ENCODE measurements at places on chromosomes 2 and 18. TPM values are rescaled to one million over a fixed set of nuclear protein-coding genes. Genes with fewer than 3 reads are reported as not detected.

The C2orf92 gene
- total RNA-seq: 1.8 TPM

The CHST10 gene
- 11.6 TPM for total RNA-seq

The NT5DC4 gene
- total RNA-seq: not detected

The RSAD2 gene
- 2.4 TPM for total RNA-seq

The CCL20 gene
- not detected for total RNA-seq

The ADRA2B gene
- 2.9 TPM for total RNA-seq

The ANKRD62 gene
- total RNA-seq: not detected

GRCh38 chr2:113861740-113862139, 28.1 kb upstream of the ACTR3 start:
- no peak overlapping the region for H3K27ac ChIP-seq
- no peaks in the 10 kb centered on the region for H3K36me3 ChIP-seq
- no peak for DNase-seq
- H3K4me1 ChIP-seq: no peaks in the 10 kb centered on the region
- peaks cover 11% of the 10 kb centered on the region for H3K27me3 ChIP-seq
- H3K4me3 ChIP-seq: no peak overlapping the region

DNA sequence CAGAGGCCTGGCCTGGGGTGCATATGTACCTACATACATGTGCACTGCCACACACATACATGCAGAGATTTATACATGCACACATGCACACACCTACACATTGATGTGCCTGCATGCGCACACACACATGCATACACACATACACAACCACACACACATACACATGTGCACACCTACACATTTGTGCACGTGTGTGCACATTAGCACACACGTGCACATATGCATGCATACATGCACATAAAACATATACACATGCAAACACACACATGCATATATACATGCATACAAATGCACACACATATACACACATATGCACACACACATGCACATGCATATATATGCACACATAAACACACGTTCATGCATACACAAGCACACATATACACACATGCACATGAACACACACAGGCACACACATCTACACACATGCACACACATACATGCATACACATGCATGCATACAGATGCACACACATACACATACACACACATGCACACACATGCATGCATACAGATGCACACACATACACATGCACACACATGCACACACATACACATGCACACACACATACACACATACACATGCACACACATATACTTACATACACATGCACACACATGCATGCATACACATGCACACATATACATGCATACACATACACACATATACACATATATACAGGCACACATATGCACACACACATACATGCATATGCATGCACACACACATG, 23.6 kb upstream of the OTOS start:
- no peaks in the 10 kb centered on the region for H3K36me3 ChIP-seq
- DNase-seq: no peak
- no peak overlapping the region for H3K4me3 ChIP-seq
- no peak overlapping the region for H3K27ac ChIP-seq
- no peaks in the 10 kb centered on the region for H3K4me1 ChIP-seq

- no peak for DNase-seq
- H3K4me3 ChIP-seq: no peak overlapping the region
- H3K27ac ChIP-seq: no peak overlapping the region
Measured at GRCh38 chr18:76999077-76999476, 133.5 kb downstream of the MBP start.

DNA sequence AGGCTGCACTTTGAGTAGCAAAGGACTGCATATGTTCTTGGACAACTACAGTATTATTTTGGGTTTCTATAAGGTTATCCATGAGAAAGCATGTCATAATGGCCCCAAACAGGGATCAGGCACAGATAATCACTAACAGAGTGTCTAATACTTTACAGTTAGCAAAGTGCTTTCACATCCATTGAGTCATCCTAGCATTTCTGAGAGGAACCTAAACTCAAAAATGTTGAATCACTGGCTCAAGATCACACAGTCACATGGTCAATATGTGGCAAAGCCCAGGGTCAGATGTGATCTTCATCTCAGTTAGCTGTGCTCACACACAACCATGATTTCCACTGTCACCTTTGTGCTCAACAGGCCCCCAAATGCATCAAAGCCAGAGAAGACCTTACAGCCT, 156.1 kb upstream of the VRK2 start:
- no peak overlapping the region for H3K4me3 ChIP-seq
- H3K4me1 ChIP-seq: peaks cover 6% of the 10 kb centered on the region
- no peak for DNase-seq
- H3K36me3 ChIP-seq: no peaks in the 10 kb centered on the region

DNA sequence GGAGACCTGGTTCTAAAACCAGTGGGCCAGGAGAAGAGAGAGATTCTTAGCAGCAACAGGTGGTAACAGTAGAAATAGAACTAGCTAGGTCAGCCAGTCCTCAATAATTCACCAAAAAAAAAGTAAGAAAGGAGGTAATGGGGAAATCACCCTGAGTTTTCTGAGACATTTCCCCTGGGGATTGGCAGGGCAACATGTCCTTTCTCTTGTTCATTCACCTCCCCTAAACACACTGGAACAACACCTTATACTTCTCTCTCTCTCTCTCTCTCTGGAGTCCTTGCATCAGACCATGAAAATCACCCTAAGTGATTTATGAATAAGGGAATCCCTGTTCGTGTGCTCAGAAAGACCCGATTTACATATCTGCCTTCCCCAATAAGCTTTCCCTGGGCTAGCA, 64.8 kb downstream of the COX7A2L start:
- no peak overlapping the region for H3K27ac ChIP-seq
- H3K4me1 ChIP-seq: no peaks in the 10 kb centered on the region
- no peak overlapping the region for H3K4me3 ChIP-seq
- no peak for DNase-seq
- no peaks in the 10 kb centered on the region for H3K27me3 ChIP-seq
- peaks cover 46% of the 10 kb centered on the region for H3K36me3 ChIP-seq

DNA sequence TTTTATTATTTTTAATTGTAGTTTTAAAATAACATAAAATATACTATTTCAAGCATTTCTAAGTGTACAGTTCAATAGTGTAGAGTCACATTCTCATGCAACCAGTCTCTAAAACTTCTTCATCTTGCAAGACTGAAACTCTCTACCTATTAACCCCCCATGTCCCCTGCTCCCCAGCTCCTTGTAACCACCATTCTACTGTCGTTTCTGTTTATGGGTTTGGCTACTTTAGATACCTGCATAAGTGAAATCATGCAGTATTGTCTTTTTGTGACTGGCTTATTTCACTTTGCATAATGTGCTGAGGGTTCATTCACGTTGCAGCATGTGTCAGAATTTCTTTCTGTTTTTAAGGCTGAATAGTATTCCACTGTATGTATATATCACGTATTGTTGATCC, 139.4 kb downstream of the SMAD7 start:
- H3K27ac ChIP-seq: no peak overlapping the region
- no peaks in the 10 kb centered on the region for H3K27me3 ChIP-seq
- no peaks in the 10 kb centered on the region for H3K36me3 ChIP-seq
- DNase-seq: no peak
- H3K4me3 ChIP-seq: no peak overlapping the region
- peaks cover 48% of the 10 kb centered on the region for H3K4me1 ChIP-seq

DNA sequence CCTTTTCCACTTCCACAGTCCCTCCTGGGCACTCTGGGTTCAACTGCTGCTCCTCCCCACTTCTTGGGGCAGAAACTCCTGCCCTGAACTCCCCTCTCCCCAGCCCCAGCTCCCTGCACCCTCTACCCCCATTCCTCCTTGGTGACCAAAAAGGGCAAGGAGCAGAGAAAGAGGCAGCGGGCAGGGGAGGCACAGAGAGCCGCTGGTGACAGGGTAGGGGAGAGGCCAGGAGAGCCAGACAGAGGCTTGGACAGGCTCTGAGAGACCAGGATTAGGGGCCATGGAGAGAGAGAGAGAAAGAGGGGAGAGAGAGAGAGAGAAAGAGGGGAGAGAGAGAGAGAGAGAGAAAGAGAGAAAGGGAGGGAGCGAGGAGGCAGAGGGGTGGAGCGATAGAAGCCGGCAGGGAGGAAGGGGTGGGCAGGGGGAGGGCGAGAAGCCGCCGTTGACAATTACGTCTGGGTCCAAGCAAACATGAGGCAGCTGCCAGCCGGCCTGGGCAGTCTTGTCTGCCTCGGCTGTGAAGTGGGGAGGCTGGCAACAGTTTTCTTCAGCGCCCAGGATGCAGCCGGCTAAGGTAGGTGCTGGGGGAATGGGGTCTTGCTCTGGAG, at the start of gene KCNIP3:
TSS of gene KCNIP3 (plus strand) at position 468 of the 608 bp plus-strand sequence. CDS start at position 560, 92 bp downstream.
- H3K27ac ChIP-seq: no peak within 1 kb of the TSS
- H3K4me3 ChIP-seq: peak within 1 kb of the TSS; percentile 39
- H3K36me3 ChIP-seq: no peaks in the 10 kb centered on the region
- H3K27me3 ChIP-seq: peaks cover 75% of the 10 kb centered on the region
- DNase-seq: no peak

- H3K36me3 ChIP-seq: no peaks in the 10 kb centered on the region
- H3K27me3 ChIP-seq: no peaks in the 10 kb centered on the region
Measured at GRCh38 chr2:226903179-226903578, 67.3 kb downstream of the RHBDD1 start.

- H3K4me1 ChIP-seq: peaks cover 52% of the 10 kb centered on the region
- H3K36me3 ChIP-seq: no peaks in the 10 kb centered on the region
- no peaks in the 10 kb centered on the region for H3K27me3 ChIP-seq
- H3K27ac ChIP-seq: peak overlapping the region; percentile 50
- peak; percentile 60 for DNase-seq
Measured at GRCh38 chr2:217729421-217730053, 273.3 kb downstream of the TNS1 start.

DNA sequence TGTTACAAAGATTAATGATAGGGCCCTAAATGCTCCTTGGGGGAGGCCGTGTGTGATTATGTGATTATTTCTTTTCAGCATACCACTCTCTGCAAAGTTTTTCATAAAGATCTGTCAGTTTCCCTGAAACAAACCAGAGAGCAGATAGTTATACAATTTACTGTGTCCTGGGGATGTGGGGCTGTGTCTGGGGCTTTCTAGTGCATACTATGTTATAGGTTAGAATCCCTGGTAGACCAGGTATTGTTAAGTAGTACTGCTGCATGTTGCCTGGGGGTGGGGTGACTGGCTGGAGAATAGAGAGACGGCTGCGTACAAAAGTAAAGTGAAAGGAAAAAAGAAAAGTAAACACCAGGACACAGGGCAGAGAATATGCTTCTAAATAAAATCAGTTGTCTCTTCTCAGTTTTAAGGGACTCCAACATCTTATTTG, 3.3 kb upstream of the CCBE1 start:
- H3K36me3 ChIP-seq: no peaks in the 10 kb centered on the region
- H3K4me3 ChIP-seq: no peak overlapping the region
- DNase-seq: no peak
- peaks cover 50% of the 10 kb centered on the region for H3K27me3 ChIP-seq
- H3K27ac ChIP-seq: no peak overlapping the region

- H3K4me3 ChIP-seq: no peak overlapping the region
- H3K36me3 ChIP-seq: no peaks in the 10 kb centered on the region
- H3K27me3 ChIP-seq: no peaks in the 10 kb centered on the region
- DNase-seq: no peak
Measured at GRCh38 chr2:164664070-164664469, 42.8 kb upstream of the GRB14 start.

DNA sequence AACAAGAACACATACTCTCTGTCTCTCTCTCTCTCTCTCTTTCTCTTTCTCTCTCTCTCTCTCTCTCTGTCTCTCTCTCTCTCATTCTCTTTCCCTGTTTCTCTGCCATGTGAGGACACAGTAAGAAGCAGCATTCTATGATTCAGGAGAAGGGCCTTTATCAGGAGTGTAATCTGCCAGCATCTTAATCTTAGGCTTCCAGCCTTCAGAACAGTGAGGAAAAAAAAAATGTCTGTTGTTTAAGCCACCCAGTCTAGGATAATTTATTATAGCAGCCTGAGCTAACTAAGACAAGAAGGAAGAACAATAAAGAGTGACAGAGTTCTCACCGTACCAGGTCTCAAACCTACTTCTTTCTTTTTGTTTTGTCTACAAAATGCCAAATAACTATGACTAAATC, 399.4 kb downstream of the SOCS6 start:
- no peaks in the 10 kb centered on the region for H3K36me3 ChIP-seq
- no peaks in the 10 kb centered on the region for H3K4me1 ChIP-seq
- no peak overlapping the region for H3K4me3 ChIP-seq
- H3K27me3 ChIP-seq: no peaks in the 10 kb centered on the region
- DNase-seq: no peak
- H3K27ac ChIP-seq: no peak overlapping the region

- H3K4me1 ChIP-seq: no peaks in the 10 kb centered on the region
- H3K27ac ChIP-seq: no peak overlapping the region
- H3K4me3 ChIP-seq: no peak overlapping the region
- H3K27me3 ChIP-seq: no peaks in the 10 kb centered on the region
- no peak for DNase-seq
- H3K36me3 ChIP-seq: no peaks in the 10 kb centered on the region
Measured at GRCh38 chr2:195026261-195026660, 630.8 kb upstream of the SLC39A10 start.

- DNase-seq: no peak
- H3K27ac ChIP-seq: peak overlapping the region; percentile 27
- peaks cover 17% of the 10 kb centered on the region for H3K4me1 ChIP-seq
- no peak overlapping the region for H3K4me3 ChIP-seq
- no peaks in the 10 kb centered on the region for H3K36me3 ChIP-seq
- H3K27me3 ChIP-seq: no peaks in the 10 kb centered on the region
Measured at GRCh38 chr18:43714343-43715010, 437.2 kb upstream of the SYT4 start.

- H3K4me1 ChIP-seq: peaks cover 50% of the 10 kb centered on the region
- H3K27ac ChIP-seq: peak overlapping the region; percentile 75
- H3K27me3 ChIP-seq: no peaks in the 10 kb centered on the region
- no peak overlapping the region for H3K4me3 ChIP-seq
- H3K36me3 ChIP-seq: no peaks in the 10 kb centered on the region
Measured at GRCh38 chr2:119350311-119350998, 16.2 kb downstream of the C2orf76 start.

GRCh38 chr2:138293045-138293444, 208.5 kb upstream of the SPOPL start:
- DNase-seq: no peak
- H3K4me1 ChIP-seq: no peaks in the 10 kb centered on the region
- H3K27ac ChIP-seq: no peak overlapping the region
- no peaks in the 10 kb centered on the region for H3K36me3 ChIP-seq
- H3K27me3 ChIP-seq: no peaks in the 10 kb centered on the region
- H3K4me3 ChIP-seq: no peak overlapping the region
